OCI-LY7 (cell line): ENCODE measurements at places on chromosomes 7 and 10. TPM values are rescaled to one million over a fixed set of nuclear protein-coding genes. Genes with fewer than 3 reads are reported as not detected.
A peak's percentile ranks its signal among the peaks of the same experiment; 100 is the strongest.

DNA sequence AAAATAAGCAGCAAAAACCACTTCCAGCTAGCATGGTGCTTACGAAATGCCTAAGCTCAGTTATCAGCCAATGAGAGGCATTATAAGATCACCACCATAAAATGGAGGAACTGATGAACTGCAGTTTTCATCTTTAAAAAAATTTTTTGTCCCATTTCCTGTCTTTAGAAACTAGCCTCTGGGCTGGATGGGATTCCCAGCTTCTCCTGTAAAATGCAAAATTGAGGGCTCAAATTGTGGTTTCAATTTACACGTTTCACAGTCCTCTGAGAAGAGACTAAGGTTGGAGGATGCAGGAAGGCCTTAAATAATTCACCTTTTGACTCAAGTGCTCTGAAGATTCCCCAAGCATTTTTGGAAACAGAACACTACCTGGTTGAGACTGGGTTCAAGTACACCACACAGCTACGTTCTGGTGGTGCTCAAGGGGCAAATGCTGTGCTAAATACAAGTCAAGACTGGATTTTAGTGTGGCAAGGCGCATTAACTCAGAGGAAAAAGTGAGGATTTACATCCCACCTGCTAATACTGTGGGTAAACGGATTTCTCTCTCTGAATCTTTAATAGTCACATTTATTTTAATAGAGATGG is 951 bp downstream of the ZNF25 start:
- peak; percentile 51 for DNase-seq

DNA sequence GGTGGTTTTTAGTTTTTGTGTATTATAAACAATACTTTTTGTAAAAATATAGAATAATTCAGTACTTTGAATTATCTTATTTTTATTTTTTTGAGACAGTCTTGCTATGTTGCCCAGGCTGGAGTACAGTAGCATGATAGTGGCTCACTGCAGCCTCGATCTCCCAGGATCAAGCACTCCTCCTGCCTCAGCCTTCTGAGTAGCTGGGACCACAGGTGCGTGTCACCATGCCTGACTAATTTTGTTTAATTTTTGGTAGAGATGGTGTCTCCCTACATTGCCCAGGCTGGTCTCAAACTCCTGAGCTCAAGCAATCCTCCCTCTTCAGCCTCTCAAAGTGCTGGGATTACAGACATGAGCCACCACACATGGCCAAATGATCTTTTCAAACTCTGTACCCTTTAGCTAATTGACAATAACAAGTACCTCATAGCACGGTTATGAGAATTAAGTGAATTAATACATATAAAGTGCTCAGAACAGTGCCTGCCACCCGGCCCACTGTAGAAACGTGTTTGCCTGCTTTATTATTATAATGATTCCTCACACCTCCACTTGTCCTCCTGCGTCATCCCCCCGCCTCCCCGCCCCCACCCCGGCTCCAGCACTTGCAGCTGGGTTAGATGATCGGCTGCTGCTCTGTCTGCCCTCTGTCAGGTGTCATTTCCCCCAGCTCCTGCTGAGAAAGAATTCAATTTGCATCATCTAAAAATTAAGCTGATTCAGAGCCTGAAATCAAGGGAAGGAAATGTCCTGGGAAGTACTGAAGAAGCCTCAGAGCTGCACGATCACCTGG is 53.6 kb upstream of the NRF1 start:
- DNase-seq, result no peak

Gene ANKIB1
- 42.3 and 51.6 TPM in 2 replicates for total RNA-seq

DNA sequence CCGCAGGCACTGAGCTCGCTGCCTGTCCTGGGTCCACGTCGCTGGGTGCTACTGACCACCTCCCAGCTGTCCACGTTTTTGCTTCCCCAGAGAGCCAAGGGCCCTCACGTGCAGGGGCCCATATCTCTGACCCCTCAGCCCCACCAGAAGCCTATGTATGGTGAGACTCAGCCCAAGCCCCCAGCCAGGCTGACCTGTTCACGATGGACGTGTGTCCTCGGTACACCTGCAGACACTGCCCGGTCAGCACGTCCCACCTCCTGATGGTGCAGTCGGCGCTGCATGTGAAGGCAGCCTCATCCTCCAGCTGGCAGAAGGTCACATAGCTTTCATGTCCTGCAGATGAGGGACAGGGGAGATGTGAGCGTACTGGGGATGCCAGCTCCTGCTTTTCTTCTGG is 9.9 kb downstream of the WDR86 start:
- DNase-seq, result no peak

GRCh38 chr10:116831790-116832189 is 17.5 kb upstream of the ENO4 start:
- DNase-seq, result no peak

DNA sequence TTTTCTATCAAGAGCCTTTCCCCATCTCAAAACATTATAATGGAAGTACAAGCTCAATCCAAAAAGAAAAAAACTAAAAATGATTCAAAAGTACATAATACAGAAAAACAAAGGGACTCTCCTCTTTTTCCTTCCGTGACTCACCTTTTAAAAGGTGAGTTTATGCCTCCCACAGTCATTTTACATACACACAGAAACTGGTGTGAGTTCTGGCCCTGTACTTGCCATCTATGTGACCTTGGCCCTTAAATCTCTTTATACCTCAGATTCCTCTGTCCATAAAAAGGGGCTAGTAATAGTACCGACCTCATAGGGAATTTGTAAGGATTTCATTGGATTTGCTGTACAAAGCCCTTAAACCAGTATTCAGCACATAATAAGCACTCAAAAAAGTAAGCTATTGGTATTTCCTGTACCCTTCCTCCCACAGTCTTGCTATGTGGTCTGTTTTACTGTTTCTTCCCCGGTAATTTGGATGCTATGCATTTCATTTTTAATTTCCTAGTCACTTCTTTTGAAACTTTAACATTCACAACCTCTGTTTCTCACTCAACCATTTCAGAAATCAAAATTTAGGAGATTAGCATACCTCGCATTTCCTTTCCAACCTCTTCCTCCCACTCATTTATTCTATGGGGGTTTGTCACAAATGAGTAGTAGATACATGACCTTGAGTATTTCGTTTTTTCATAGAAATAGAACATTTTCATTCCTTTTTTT is 39.0 kb downstream of the STK17A start:
- no peak for DNase-seq

DNA sequence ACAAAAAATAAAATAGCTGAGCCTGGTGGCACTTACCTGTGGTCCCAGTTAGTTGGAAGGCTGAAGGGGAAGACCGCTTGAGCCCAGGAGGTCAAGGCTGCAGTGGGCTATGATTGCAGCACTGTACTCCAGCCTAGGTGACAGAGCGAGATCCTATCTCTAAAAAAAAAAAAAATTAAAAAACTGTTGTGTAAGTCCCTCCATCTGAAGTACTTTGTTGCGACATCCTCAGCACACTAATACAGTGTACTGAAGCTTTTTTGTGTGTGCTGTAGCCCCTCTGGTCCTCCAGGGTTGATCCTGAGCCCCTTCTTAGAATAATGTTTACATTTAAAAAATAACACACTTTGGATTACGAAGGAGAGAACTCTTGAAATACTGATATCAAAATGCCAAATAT is 71.3 kb downstream of the PFKFB3 start:
- DNase-seq, result no peak

DNA sequence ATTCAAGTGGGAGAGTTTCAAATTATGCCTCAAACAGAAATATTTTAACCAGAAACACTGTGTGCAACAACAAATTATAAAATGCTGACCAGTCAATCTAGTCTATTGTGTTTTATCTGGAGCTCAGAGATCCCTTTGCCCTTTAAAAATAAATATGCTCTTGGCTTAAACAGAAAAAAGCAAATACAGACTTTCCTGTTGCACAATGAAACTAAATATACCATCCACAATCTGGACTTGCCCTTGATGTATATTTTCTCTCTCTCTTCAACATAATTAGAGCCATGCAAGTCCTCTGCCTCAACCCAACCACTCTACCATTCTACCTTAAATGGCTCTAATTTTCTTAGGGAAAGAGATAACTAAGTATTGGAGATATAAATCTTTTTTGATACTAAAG is 34.9 kb downstream of the ASAH2 start:
- DNase-seq, result no peak

- DNase-seq, result no peak
Observed at GRCh38 chr10:114777415-114777814, 44.2 kb upstream of the FHIP2A start.

Gene HYAL4
- not detected in 2 replicates for total RNA-seq

DNA sequence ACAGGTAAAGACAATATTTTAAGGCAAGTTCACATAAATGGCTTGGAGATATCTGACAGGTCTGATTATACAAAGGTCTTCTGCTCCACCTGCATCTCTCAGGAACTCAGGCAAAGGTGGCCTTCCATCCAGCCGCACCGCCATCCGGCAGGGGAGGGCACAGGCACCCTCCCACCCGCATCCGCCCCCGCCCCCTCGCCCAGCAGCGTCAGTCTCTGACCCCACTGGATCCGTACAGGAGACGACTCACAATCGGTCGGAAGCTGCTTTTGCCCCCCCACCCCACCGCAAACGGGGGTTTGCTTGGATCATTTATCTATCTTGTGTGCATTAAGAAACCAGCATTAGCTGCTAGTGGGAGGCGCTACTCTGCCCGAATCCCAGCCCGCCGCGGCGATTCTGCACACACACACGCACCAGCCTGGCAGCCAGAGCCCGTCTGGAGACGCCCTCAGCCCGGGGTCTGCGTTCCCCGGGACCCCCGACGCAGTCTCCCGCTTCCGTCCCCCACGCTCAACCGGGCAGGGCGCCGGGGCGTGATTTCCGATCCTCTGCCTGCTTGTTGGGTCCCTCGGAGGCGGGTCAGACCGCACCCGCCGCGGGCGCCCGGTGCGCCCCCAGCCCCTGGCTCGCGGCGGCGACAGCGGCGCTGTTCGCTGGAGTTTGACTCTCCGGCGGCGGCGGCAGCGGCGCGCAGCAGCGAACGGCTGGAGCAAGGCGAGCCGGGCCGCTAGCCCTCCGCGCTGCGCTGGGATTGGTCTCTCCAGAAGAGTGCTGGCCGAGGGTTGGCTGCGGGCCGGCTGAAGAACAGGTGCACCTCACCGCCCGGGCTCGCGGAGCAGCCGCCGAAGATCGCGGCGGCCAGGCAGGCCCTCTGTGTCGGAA is 820 bp upstream of the NRG3 start:
- DNase-seq, result no peak

Gene PNLIPRP1
- total RNA-seq, result not detected in 2 replicates

GRCh38 chr10:79445977-79446757 is 743 bp upstream of the ZCCHC24 start:
- no peak for DNase-seq

DNA sequence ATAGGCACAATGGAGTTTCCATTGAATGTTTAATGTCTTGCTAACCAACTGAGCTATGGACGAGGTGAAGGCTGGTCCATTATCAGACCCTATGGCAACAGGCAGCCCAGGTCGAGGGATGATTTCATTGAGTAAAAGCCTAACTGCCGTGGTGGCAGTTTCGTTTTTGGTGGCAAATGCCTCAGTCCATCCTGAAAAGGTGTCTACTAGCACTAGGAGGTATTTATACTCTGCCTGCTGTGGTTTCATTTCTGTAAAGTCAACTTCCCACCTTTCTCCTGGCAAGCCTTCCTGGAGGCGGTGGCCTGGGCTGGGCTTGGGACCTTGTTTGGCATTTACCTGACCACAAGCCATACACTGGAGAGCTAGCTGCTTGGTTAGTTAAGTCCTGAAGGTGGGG is 75.8 kb downstream of the PRR15 start:
- no peak for DNase-seq

Gene ZNF727
- not detected in 2 replicates for total RNA-seq

Gene SLC16A9
- total RNA-seq, result not detected in 2 replicates

- DNase-seq, result no peak
Observed at GRCh38 chr10:101358706-101359300, 4.8 kb downstream of the BTRC start.

Gene NUTM2B
- 0.91 and 1.4 TPM in 2 replicates for total RNA-seq

Gene FAM25A
- not detected in 2 replicates for total RNA-seq

GRCh38 chr7:114760477-114760876 is 161.4 kb upstream of the MDFIC start:
- no peak for DNase-seq

Gene ZNF425
- 1.1 and 1.6 TPM in 2 replicates for total RNA-seq

- DNase-seq, result no peak
Observed at GRCh38 chr10:79443338-79444198, 1.9 kb downstream of the ZCCHC24 start.

GRCh38 chr10:29246449-29246848 is 42.4 kb upstream of the LYZL1 start:
- DNase-seq, result no peak

Gene CALHM3
- total RNA-seq, result not detected in 2 replicates

- DNase-seq, result peak; percentile 87
Observed at GRCh38 chr7:149460493-149461277, at the start of gene ZNF777. TSS of gene ZNF777 (minus strand) at chr7:149461062. CDS start at chr7:149456022, 5,040 bp downstream.

DNA sequence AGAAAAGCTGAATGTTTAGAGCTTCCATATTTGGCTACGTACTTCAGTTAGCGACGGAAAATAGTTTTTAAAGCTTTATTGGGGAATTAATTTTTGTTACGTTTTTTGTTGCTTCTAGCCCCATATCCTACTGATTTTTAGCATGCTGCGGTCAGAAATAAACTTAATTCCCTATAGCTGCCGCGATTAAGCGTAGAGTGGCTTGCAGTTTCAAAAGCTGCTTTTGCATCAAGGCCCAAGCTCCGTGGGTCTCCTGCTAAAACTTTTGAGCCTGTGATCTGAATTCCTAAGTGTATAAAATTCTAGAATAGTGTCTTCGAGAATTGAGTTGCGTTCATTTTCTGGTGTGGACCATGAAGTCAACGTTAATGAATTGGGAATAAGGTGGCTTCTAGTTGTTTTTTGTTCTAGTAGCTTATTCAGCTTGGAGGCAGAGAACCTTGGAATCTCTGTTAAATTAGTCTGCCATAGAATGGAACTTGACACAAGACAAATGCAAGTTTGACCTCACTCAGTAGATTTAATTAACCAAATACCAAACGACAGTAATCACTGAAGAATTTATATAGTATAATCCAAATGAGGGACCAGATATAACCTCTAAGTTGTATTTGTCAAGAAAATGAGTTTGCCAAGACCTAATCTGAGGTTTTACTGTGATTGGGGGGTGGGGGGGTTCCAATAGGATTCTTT is 977 bp downstream of the CALU start:
- no peak for DNase-seq

Gene ODAD2
- 0.09 TPM in 1 of 2 replicates, not detected in the other for total RNA-seq

Gene EFCAB10
- total RNA-seq, result not detected in 2 replicates

Gene NUPR2
- not detected in 2 replicates for total RNA-seq

Gene AQP1
- total RNA-seq, result not detected in 2 replicates

Gene IL6
- total RNA-seq, result not detected in 2 replicates

Gene TMEM229A
- total RNA-seq, result not detected in 2 replicates

Gene C10orf143
- 6.1 and 6.4 TPM in 2 replicates for total RNA-seq

- DNase-seq, result no peak
Observed at GRCh38 chr10:97412891-97413304, 11.8 kb upstream of the RRP12 start.

- no peak for DNase-seq
Observed at GRCh38 chr10:98489561-98490481, 43.1 kb upstream of the HPS1 start.

DNA sequence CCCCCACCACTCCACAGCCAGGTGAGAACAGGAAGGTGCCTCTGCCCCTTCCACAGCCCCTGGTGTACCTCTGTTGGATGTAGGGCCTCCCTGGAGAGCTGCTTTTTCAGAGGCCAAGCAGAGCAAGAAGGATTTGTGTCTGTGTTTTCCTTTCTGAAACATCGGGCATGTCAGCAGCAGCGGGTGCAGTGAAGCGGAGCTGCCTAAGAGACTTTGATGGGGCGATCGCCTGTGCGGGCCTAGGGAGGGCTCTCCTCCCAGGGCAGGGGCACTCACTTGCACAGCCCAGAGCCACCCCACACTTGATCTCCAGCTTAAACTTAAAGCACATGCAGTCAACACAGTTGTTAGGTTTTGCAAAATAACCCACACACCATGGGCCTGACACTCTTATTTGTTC is 324.7 kb downstream of the ACTR3B start:
- DNase-seq, result no peak
